ENCODE measurements at places on chromosomes 2 and 18.

DNA sequence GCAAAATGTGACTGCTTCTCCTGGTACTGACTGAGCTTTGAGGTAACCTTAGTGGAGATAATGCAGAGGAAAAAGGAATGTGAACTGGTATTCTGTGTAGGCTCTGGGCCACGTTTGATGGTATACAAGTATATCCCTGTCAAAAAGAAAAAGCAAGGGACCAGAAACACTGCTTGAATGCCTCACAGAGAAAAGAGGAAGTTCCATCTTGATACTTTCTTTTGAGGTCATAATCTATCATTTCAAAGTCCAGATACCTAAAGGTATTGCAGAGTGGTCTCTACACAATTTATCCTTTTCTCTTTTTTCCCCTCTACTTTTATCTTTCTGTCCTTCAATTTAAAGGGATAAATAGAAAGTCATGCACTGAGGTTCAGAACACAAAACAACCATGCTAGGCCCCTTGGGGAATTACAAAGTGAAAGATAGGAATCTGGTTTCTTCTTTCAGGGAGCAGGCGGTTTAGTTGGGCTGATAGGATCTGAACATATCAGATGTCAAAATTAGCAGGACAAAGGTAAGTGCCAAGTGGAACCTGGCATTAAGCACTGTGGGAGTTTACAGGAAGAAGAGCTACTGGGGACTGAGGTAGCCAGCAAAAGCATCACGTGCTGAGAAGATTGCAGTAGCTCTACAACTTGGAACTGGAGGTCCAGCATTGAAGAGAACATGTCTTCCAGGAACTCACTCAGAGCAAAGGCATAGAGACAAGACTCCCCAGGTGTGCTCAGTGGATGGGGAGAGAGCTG lies 121.2 kb downstream of the LYPD6 start:
- DNase-seq: no peak

GRCh38 chr18:35467624-35468016 lies 30.1 kb downstream of the INO80C start:
- no peak for DNase-seq

DNA sequence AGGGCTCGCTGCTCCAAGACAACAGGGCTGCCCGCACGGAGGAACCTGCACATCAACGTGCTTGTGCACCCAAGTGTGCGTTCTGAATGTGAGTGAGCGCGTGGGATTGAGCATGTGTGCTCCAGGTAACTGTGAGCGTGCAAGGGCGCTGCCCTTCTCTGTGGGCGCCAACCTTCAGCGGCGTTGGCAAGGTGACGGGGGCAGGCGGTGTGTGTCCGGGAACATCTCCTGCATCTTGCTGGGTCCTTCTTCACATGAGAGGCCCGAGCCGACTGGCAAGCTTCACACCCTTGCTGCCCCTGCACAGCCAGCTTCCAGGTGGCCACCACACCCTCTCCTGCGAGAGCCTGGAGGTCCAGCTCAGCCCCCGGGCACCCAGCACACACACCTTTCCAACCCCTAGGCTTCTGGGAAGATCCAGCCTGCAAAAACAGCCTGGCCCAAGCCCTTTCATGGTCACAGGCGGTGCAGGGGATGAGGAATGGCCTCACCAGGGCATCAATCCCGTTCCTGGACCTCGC lies 220.9 kb downstream of the HDAC4 start:
- DNase-seq: no peak

- DNase-seq: no peak
These were observed 7.5 kb downstream of the CCBE1 start for GRCh38 chr18:59689756-59690155.

DNA sequence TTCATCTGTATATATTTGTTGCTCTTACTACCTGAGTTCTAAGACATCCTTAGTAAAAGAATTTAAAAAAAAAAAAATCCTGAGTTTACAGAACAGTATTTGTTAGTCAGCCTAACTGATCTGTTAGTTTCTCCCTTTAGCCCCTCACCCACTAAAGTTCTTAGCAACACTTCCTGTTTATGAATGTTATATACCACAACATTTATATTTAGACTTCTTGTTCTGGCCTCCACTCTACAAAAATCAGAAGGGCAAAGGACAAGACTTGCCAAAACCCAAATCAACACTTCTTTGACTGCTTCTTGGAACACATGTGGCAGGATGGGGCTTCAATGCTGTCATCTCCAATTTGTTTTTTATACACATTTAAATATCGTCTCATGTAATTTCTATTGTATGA lies 71.1 kb downstream of the MGAT5 start:
- peak; percentile 14 for DNase-seq

- no peak for DNase-seq
These were observed 13.2 kb downstream of the ARL4C start for GRCh38 chr2:234483568-234484251.

- DNase-seq: peak; percentile 20
These were observed 164.4 kb downstream of the BABAM2 start for GRCh38 chr2:28054916-28055315.

DNA sequence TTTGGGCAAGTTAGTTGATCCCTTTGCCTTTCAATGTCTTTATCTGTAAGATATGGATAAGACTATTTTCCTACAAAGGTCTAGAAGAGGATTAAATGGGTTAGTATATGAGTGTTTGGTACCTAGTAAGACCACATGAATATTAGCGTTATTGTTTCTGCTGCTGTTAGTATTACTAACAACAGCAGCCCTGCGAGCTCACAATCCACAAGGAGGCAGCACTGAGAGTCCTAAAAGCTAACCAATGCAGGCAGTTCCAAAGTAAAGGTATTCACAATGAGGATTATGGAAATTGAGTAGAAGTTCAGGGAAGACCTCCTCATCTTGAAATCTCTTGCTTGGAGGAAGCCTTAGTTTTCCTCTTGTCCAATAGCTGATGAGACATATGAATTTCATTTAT lies 248.9 kb downstream of the TDRD15 start:
- DNase-seq: no peak

GRCh38 chr18:63775166-63775730 lies at the start of gene SERPINB7:
TSS of gene SERPINB7 (plus strand) at chr18:63775418. CDS start at chr18:63782373, 6,955 bp downstream.
- peak; percentile 33 for DNase-seq

DNA sequence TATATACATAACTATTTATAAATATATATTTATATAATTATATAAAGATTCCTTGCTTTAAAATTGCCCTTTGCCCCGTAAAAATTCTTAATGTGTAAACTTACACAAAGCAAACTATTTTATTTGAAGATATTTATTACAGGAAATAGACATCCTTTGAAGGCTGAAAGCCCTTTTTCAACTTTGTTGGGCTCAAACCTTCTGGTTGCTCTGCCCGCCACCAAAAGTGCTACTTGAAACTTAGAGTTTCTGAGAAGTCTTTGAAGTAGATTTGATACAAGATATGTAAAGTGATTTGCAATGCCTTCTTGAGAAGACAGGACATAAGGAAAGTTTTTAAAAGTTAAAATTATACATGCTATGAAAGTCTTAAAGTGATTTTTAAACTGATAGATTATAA lies 36.6 kb upstream of the METAP1D start:
- DNase-seq: no peak

DNA sequence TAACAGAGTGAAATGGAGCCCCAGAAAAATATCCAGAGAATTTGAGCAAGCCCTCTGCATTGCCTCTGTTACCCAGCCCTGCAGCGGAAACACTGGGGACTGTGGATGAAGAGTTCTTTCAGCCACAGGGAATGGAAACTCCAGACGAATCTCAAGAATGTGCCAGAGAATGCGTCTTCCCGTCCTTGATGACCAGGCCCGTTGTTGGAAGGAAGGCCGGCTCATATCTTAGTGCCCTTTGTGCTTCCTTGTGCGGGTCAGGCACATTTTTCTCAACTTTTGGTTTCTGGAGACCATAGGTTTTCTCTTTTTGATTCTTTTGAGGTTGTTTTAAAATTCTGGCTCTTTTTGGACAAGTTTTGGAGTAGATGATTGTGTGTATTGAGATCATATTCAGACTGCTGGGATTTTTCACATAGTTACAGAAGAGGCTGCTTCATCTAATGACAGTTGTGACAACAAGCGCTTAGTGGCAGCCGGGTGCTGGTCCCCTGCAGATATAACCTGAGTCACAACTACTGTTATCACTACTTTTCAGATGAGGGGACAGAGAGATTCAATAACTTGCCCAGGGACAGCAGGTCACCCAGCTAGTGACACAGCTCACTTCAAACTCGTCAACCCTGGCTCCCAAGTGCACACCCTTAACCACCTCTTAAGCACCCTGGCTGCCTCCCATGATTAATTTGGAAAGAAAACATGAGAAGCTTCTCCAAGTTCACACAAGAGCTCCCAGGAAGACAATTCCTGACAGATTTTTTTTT lies 15.7 kb downstream of the MAL start:
- no peak for DNase-seq

GRCh38 chr2:104846786-104847585 lies 6.9 kb upstream of the POU3F3 start:
- DNase-seq: no peak

- no peak for DNase-seq
These were observed 1010.7 kb downstream of the TDRD15 start for GRCh38 chr2:22134421-22134820.
